ENCODE measurements at places on chromosomes 7 and 10.
A peak's percentile ranks its signal among the peaks of the same experiment; 100 is the strongest.

DNA sequence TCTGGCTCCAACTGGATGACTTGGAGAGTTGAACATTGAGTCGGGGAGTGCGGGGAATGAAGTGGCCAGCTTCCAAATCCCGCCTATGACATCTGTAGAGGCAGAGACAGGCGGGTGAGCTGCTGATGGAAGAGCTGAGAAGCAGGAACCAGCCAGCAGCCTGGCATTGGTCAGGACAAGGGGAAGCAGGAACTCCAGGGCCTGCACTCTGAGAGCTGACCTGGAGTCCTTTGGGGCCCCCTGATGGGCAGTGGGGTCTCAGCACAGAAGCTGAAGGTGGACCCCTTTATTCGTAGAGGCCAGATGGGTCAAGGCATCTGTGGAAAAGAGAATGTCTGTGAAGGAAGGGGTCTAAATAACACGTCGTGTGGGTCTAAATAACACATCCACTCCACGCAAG, 57.0 kb downstream of the SEC61G start:
- no peak for DNase-seq

DNA sequence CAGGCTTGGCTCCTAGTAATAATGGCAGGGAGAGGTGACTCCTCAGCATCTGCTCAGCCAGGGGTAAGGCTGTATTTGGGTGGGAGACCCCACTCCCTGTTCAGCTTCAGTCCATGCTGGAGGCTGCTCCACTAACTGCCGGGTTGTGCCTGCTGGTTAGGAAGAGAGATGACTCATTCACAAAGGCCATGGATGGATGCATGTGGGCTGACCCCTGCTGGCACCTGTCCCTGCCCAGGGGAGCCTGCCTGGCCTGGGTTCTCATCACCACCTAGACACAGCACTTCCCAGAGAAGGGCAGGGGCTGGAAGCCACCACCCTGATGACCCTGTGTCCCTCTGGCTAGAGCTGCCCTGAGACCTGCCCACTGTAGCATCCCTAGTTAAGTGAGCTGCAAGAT, 59.0 kb downstream of the VSTM4 start:
- DNase-seq: no peak

DNA sequence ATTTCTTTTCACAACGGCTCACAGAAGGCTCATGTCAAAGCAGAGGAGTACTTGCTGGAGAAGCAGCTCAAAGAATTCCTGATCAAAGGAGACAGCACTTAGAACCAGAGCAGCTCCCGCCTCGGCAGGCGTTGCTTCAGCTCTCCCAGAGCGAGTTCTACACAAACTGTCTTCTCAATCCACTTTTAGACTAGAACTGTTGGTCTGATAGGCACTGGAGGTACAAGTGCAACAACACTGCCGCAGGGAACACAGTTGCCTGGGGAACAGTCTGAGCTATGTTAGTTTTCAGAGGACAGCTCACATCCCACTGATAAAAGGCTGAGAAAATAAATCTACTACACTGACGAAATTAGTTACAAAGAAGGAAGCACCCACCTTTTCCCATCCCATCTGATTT, 35.4 kb downstream of the CYTH3 start:
- DNase-seq: no peak

- DNase-seq: no peak
These were observed 140.2 kb upstream of the PPP2R2D start for GRCh38 chr10:131760416-131761166.

DNA sequence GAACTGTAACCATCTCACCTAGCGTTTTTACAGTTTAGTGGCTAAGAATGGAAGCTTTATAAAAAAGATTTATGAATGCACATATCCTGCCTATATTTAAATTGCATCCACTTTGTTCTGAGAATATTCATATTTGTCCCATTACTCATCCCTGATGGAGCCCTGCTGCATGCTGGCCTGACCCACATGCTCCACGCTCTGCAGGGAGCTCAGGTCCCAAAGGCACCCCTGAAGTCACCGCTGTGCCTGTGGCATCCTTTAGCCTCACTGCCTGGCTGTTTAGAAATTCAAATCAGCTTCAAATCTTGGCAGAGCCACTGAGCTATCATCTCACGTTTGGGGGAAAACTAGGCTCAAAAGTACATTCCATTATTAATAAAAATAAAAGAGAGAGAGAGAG, 24.4 kb downstream of the C10orf90 start:
- DNase-seq: no peak

DNA sequence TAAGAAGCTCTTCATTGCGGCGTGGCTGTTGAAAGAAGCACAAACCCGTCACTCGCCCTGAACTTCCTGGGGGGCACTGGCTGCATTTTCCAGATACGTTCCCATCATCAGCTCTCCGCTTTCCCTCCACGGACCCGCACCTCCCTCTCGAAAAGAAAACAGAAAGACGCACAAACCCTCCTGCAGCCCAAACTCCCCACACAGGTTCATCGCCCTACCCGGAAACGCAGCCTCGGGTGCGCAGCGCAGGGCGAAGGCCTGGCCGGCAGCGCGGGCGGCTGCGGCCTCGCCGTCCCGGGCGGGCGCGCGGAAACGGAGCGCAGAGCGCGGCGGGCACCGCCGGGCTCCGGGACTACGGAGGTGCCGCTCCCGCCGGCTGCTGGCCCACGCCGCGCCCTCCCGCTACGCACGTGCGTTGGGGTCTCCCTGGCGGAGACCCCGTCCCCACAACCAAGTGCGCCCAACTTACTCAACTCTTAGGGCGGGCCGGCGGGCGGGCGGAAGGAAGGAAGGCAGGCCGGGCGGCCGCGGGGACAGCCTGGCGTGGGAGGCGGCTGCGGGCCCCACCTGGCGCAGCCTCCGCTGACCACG, 822 bp downstream of the ZNF800 start:
- peak; percentile 63 for DNase-seq

DNA sequence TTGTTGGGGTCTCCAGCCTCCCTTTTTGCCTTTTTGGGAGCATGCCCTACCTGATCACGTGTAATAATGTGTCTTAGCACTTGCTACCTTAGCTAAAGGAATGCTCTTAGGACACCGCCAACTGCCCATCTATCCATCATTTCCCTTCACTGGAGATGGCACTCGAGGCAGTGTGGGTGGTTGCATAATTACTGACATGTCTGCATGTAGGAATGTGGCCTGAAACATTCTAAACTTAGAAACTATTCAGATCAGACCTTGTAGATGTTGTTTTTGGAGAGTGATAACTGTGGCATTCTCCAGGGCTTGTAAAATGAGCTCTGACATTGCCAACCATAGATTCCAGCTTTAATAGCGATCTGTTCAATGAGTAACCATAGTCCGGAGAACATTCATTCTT, 365.8 kb downstream of the BBS9 start:
- no peak for DNase-seq

DNA sequence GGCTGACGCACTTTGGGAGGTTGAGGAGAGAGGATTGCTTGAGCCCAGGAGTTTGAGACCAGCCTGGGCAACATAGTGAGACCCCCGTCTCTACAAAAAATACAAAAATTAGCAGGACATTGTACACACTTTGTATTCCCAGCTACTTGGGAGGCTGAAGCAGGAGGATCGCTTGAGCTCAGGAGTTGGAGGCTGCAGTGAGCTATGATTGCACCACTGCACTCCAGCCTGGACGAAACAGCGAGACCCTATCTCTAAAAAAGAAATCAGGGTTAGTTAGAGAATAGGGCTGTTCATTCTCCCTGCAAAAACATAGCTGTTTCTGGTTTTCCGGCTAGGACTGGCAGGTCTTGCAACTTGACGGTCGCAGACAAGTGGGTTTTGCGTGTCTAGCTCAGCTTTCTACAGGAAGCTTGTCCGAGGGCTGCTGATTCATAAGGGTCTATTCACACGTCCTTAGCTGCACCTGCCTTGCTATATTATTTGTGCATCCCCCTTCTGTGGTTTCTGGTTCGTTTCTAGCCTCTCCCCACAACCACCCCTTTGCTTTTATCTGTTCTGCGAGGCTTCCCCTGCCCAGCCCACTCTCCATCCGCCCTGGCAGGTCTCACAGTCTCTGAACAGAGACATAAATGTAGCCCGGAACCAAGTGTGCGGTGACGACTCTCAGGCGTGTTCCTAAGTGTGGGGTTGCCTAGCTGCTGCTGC, 10.7 kb downstream of the AMZ1 start:
- peak; percentile 38 for DNase-seq

- DNase-seq: no peak
These were observed 100.2 kb downstream of the ATXN7L1 start for GRCh38 chr7:105776068-105776790.

- no peak for DNase-seq
These were observed 88.5 kb upstream of the LRRTM3 start for GRCh38 chr10:66837335-66837734.

DNA sequence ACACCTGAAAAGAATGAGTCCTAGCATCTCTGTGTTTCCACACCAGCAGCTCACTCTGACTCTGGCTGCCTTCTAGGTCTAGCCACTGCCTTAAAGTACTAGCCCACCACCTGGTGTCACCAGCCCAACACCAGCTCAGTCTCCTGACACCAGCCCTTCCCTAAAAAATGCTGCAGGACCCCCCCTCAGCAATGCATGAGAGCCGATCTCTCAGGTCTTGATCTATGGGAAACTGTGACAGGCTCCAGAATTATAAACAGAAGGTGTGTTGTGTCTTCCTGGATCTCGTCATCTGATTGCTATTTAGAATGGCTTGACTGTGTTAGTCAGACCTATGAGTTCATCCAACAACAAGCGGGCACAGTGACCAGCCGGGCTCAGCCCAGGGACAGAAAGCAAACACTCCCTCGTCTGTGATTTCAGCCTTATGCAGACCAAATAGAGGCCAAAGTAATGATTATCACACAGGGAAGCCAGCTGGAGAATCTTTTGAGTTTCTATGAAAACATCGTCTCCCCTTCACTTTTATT, 66.6 kb downstream of the CUBN start:
- no peak for DNase-seq

GRCh38 chr7:18771834-18772566, 276.5 kb downstream of the HDAC9 start:
- no peak for DNase-seq

GRCh38 chr7:41110186-41110585, 592.7 kb downstream of the INHBA start:
- no peak for DNase-seq

GRCh38 chr7:156474241-156474743, 166.3 kb upstream of the RNF32 start:
- DNase-seq: no peak

GRCh38 chr7:139702811-139703486, 74.8 kb downstream of the HIPK2 start:
- DNase-seq: no peak

- DNase-seq: no peak
These were observed 174.3 kb upstream of the RNF32 start for GRCh38 chr7:156466272-156466671.

GRCh38 chr7:155252892-155253501, 44.7 kb upstream of the INSIG1 start:
- no peak for DNase-seq

DNA sequence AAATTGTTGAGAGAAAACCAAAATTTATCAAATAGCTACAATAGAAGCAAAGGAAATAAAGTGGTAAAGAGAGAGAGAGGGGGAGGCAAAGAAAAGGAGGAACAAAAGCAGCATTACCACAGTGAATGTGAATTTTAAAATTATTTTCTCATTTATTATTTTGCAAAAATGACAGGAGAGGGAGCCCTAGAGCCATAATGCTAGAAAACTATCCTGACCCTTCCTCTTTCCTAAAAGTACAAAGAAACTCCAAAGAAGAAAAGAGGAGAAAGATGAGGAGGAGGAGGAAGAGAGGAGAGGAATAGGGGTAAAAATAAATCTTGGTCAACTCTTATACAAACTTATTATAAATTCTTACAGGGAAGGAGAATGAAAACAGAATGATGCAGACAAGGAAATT, 921.5 kb downstream of the NRG3 start:
- no peak for DNase-seq

GRCh38 chr7:103343758-103344452, 662 bp downstream of the DNAJC2 start:
- no peak for DNase-seq
